ENCODE measurements at places on chromosomes 2 and 18.

DNA sequence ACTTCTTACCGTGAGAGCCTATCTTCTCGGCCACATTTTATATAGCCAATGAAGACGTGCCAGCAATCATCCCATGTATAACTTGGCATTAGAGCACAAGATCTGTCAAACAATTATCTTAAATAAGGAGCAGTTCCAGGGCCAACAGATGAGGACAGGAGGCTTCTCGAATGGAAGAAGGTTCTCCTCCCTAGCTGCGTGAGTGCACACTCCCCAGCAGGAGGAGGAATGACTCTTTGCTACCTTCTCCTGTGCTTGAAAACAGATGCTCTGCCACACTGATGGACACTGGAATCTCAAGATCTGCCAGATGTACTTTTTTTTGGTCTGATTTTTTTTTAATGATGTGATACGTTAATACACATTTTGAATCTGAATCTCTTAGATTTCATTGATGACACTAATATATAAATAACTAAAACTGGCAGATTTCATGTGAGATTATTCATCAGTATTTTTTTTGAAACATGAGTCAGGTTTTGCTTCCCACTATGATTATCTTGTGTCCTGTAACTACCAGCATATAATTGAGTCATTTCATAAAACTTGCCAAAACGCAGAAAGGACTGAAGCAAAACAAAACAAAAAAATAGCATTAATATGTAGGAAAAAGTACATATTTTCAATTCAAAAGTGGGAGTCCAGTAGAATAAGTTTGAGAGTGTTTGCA lies 626 bp upstream of the VIT start:
- DNase-seq, result no peak

GRCh38 chr2:230925443-230925878 lies 419 bp upstream of the GPR55 start:
- no peak for DNase-seq

DNA sequence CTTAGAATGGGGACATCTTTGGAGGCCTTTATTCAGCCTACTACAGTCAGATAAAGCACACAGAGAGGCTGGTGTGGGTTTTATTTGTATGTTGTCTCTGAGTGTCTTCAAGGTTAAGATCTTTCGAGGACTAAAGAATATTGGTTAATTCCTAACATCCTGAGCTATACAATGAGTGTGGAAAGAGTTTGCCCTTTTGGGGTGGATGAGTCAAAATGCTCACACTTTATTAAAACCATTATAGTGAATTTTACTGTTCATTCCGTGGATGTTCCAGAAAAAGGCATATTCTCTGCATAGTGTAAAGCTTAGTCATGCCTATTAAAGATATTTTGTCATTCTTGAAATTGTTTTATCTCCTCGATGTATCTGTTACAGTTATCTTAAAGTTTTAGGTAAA lies 29.1 kb upstream of the SLC38A11 start:
- no peak for DNase-seq

GRCh38 chr18:70334728-70335329 lies 46.0 kb downstream of the SOCS6 start:
- no peak for DNase-seq

- DNase-seq, result no peak
Observed at GRCh38 chr18:10797896-10798295, 272.1 kb downstream of the NAPG start.

DNA sequence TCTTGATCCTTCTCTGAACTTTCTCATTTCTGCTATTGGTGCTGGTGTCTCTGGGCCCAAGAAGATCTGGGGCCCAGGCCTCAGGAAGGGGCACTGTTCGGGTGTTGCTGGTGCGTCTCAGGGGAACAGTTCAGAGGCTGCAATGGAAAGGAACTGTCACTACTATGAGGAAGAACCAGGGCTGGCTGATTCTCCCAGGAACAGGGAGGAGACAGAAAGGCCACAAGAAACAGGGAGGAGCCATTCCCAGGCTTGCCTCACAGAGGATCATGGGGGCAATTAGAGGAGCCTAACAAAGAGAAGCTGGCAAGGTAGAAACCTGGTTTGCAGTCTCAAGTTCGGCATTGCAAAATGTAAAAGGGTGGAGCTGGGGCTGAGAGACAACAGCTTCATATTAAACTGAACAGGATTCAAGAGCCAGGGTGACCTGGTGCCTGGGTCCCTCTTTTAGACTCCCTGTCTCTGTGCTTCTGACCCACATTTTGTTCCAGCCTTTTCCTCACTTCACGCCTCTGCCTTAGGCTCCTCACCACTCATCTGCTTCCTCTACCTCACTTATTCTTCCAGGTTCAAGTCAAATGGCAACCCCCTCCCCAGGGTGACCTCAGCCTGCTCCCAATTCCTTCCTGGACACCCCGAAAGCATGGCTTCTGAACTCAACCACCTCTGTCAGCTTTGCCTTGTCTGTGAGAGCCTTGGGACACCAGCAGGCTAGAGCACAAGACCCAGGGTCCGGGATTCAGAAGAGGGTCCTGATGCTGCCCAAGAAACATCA lies 58.4 kb downstream of the GYPC start:
- DNase-seq, result no peak

GRCh38 chr2:172173174-172173706 lies 70.5 kb upstream of the DLX2 start:
- no peak for DNase-seq

DNA sequence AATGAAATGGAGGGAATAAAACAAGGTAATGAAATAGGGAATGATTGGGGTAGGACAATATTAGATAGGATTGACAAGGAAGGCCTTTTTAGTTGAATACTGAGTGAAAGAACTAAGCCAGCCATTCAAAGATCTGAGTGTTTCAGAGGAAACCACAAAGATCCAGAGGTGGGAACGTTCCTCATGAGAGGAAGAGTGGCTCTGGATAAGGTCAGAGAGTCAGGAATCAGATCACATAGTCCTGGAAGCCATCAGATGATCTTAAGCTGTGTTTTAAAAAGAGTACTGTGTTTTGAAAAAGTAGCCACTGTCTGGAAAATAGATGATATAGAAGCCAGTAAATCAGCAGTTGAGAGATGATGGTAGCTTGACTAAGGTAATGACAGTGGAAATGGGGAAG lies 11.8 kb downstream of the TTLL4 start:
- DNase-seq, result no peak

DNA sequence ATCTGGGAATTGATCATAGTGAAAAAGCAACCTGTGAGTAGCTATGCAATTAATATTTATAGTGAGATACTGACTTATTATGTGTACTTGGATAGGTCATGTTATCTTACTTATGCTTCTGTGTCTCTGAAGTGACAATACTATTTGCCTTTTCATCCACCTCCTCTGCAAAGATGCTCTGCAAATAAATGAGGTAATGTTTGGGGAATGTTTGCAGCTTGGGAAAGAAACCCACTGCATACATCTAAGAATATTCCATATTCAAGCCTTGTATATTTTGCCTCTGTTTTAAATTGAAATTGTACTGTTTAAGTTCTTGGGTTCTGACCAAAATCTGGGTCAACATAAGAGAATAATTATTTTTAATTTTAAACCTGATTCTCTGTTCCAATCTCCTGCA lies 217.4 kb upstream of the DTNA start:
- DNase-seq, result no peak

- DNase-seq, result no peak
Observed at GRCh38 chr2:187302116-187302515, 145.9 kb downstream of the CALCRL start.

- DNase-seq, result no peak
Observed at GRCh38 chr2:33530690-33531548, 54.5 kb downstream of the RASGRP3 start.

- DNase-seq, result no peak
Observed at GRCh38 chr2:226903179-226903578, 67.3 kb downstream of the RHBDD1 start.

GRCh38 chr18:9712611-9713010 lies 4.5 kb downstream of the RAB31 start:
- DNase-seq, result no peak

DNA sequence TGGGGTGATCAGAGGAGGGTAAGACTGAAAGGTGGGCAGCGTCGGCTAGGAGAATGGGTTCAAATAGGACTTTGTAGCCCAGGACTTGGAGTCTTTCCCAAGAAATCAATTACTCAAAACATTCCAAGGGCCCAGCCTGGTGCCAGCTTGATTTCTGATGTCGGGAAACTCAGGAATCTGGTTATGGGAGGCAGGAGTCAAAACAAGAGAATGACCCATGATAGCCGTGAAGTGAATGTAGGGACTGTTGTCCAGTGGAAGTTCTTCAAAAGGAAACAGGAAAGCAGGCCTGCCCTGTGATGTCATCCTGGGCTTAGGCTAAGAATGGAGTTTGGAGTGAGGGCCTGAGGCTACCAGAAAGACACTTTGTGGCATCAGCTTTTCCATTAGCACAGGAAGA lies 67.4 kb upstream of the SLC14A2 start:
- DNase-seq, result no peak

- no peak for DNase-seq
Observed at GRCh38 chr2:127187831-127188230, 32.3 kb downstream of the CYP27C1 start.

DNA sequence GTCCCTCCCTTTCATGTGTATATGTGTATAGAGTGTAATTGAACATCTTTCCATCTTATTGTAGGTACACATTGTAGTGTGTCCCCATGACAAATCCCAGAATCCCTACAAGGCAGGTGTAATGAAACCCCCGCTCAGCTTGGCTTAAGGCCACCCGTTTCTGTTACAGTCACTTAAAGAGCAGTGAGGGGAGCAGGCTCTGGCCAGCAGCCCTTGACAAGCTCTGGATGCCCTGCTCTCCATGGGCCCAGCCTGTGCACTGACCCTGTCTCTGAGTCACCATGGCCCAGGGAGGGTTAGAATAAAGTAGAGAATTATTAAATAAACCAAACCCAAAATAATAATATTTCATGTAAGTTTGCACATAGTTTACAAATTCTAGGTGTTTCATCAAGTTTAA lies 17.2 kb upstream of the MAL start:
- no peak for DNase-seq

DNA sequence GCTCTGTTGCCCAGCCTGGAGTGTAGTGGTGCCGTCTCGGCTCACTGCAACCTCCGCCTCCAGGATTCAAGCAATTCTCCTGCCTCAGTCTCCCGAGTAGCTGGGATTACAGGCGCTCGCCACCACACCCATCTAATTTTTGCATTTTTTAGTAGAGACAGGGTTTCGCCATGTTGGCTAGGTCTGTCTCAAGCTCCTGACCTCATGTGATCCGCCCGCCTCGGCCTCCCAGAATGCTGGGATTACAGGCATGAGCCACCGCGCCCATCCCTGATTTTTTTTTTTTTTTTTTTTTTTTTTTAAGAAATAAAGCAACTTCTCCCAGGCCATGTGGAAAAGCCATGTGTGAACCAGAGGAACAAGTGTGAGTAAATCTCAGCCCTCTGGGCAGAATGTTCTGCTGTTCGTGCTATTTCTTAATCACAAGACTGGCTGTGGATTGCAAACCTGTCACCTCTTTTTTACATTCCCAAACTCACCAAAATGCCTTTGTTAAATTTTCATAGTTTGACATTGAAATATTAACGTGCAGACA lies 6.4 kb upstream of the SH3BP4 start:
- no peak for DNase-seq

DNA sequence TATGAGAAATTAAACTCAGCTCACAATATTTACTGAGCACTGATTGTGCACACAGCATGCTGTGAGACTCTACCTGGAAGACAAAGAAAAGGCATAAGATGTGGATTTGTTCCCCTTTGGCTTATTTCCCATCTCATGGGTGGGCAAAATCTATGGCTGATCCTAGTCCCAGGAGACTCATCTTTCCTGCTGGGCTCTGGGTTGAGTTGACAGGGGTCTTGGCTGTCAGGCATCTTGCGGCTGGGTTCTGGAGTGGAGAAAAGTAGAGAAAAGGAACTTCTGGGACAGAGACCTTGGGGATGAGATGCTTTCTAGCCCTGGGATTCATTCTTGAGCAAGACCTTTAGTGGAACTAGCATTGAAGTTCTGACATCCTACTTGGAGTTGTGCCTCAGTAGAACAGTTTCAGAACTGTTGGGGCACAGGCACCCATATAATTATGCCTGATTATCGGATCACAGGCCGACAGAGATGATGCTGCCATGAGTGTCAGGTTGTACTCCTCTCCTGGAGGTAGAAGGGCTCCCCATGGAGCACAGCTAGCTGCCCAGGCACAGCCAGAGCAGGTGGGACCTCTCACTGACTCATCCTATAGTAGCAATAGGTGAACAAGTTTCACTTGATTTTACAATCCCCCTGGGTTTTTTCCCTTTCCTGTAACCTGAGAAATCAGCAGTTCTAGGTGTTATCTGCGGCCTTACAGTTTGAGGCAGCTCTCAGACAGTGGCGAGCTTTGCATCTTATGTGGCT lies 260.9 kb downstream of the CYRIA start:
- no peak for DNase-seq

DNA sequence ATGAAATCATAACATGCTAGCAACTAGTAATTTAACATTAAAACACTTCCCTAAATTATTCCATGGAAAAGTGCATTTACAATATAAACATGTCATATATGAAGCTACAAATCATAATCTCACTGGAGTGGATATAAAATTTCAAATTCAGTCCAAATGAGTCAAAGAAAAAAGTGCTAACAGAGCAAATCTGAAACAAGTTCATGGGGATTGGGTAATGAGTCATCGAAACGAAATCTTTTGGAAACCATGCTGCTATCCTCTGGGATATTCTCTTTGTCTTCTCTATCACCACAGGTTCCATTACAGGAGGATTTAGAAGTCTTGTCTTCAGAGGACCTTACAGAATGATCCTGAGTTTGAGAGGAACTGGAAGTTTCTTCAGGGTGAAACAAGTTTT lies 34.1 kb downstream of the STK17B start:
- DNase-seq, result no peak

DNA sequence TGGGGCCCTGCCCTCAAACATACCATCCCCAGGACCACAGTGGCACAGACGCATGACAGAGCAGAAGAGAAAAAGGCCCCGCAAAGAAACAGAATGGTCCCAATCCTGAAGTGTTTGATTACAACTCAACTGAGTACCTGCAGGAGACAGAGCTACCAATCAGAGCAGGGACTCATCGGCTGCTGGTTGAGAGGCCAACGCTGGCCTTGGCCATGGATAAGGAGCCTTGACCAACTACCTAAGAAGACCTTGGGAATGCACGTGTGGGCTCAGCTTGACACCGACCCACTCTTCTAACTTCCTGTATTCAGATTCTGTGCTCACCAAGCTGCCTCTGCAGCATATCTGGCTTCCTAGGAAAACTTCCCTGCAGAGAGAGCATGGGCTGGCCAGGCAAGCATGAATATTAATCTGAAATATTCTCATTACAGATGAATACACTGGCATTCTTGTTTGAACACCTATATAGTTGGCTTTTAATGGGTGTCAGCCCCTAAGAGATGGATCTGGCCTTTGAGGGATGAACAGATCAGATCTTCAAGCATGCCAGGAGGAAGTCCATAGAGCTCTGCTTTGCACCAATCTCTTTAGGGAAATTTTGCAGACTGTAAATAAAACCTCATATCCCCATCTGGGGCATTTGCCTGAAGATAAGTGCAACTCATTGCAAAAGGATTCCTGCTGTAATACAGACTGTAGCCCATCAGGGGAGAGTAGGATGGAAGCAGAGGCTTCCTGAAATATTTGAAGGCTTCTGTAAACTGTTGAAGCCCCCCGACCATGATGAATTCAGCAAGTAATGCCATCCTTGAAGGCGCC lies 135.4 kb downstream of the BCL2 start:
- no peak for DNase-seq
